ENCODE measurements at places on chromosomes 7 and 10. TPM values are rescaled to one million over a fixed set of nuclear protein-coding genes. Genes with fewer than 3 reads are reported as not detected.

- DNase-seq: no peak
- no peaks in the 10 kb centered on the region for H3K27me3 ChIP-seq
- H3K27ac ChIP-seq: no peak overlapping the region
- no peak overlapping the region for H3K4me3 ChIP-seq
These were observed 303.9 kb upstream of the KCND2 start for GRCh38 chr7:119969054-119969453.

GRCh38 chr10:11006428-11006825 lies 11.2 kb upstream of the CELF2 start:
- no peaks in the 10 kb centered on the region for H3K36me3 ChIP-seq
- H3K4me1 ChIP-seq: peaks cover 19% of the 10 kb centered on the region
- H3K27ac ChIP-seq: no peak overlapping the region
- H3K4me3 ChIP-seq: peak overlapping the region; percentile 10
- no peaks in the 10 kb centered on the region for H3K27me3 ChIP-seq

DNA sequence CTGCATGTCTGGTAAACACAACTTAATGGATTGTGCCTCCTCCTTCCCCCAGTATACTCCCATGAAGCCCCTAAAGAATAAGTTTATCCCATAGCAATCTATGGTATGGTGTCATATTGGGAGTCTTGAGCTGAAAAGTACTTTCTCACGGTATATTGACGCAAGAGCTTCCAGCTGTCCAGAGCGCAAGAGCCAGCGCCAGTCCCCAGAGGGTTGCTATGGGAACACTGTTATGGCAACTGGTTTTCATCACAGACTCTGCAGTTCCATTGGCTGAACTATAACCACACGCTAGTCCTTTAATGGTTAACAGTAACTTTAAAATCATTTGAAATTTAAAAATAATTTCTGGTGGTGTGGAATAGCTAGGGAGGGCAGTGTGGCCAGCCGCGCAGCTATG lies 46.9 kb downstream of the PRPF18 start:
- H3K27me3 ChIP-seq: no peaks in the 10 kb centered on the region
- DNase-seq: peak; percentile 92
- peaks cover 24% of the 10 kb centered on the region for H3K4me1 ChIP-seq
- H3K4me3 ChIP-seq: no peak overlapping the region
- H3K27ac ChIP-seq: peak overlapping the region; percentile 76
- peaks cover 4% of the 10 kb centered on the region for H3K36me3 ChIP-seq

GRCh38 chr7:151152643-151153513 lies 14.6 kb downstream of the GBX1 start:
- DNase-seq: no peak
- H3K4me1 ChIP-seq: no peaks in the 10 kb centered on the region
- no peak overlapping the region for H3K4me3 ChIP-seq
- peaks cover 59% of the 10 kb centered on the region for H3K27me3 ChIP-seq

- no peaks in the 10 kb centered on the region for H3K27me3 ChIP-seq
These were observed 1126.4 kb upstream of the GHITM start for GRCh38 chr10:83012866-83013265.

- no peak overlapping the region for H3K27ac ChIP-seq
- no peak for DNase-seq
- no peaks in the 10 kb centered on the region for H3K27me3 ChIP-seq
- no peaks in the 10 kb centered on the region for H3K36me3 ChIP-seq
These were observed 145.1 kb downstream of the ADRA2A start for GRCh38 chr10:111221682-111222480.

GRCh38 chr7:70590126-70590854 lies 541.7 kb upstream of the GALNT17 start:
- no peak for DNase-seq
- H3K27me3 ChIP-seq: no peaks in the 10 kb centered on the region
- H3K4me3 ChIP-seq: no peak overlapping the region
- H3K4me1 ChIP-seq: peaks cover 2% of the 10 kb centered on the region

DNA sequence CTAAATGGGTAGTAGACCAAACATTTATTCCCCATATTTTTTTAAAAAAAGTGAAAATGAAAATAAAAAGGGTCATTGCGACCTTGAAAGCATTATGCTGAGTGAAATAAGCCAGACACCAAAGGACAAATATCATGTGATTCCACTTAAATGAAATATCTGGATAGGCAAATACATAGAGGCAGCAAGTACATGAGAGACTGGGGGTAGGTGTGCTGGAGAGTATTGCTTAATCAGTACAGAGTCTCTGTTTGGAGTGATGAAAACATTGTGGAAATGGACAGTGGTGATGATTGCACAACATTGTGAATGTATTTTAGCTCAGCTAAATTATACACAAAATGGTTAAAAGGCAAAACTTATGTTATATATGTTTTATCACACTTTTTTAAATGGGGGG lies 169.4 kb downstream of the AKR1D1 start:
- H3K4me3 ChIP-seq: no peak overlapping the region
- H3K36me3 ChIP-seq: no peaks in the 10 kb centered on the region
- no peak for DNase-seq
- no peak overlapping the region for H3K27ac ChIP-seq
- H3K27me3 ChIP-seq: no peaks in the 10 kb centered on the region

DNA sequence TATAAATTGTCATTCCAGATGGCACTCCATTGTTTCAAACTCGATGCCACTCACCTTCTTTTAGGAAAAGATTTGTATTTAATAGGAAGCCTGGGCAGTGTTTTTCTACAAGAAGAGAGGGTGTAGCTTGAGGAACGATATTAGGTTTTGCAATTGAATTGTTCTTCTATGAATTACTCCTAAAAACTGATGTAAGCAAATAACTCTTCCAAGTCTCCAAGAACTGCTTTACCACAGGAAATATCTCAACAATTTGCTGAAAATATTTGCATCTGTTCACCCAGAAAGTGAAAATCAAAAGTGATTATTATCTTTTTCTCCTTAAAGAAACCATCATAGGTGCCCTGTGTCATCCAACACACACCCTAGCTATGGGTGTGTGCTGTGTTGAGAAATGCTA lies 261.3 kb upstream of the MEOX2 start:
- H3K27me3 ChIP-seq: no peaks in the 10 kb centered on the region
- H3K27ac ChIP-seq: no peak overlapping the region
- no peak overlapping the region for H3K4me3 ChIP-seq
- H3K4me1 ChIP-seq: no peaks in the 10 kb centered on the region

DNA sequence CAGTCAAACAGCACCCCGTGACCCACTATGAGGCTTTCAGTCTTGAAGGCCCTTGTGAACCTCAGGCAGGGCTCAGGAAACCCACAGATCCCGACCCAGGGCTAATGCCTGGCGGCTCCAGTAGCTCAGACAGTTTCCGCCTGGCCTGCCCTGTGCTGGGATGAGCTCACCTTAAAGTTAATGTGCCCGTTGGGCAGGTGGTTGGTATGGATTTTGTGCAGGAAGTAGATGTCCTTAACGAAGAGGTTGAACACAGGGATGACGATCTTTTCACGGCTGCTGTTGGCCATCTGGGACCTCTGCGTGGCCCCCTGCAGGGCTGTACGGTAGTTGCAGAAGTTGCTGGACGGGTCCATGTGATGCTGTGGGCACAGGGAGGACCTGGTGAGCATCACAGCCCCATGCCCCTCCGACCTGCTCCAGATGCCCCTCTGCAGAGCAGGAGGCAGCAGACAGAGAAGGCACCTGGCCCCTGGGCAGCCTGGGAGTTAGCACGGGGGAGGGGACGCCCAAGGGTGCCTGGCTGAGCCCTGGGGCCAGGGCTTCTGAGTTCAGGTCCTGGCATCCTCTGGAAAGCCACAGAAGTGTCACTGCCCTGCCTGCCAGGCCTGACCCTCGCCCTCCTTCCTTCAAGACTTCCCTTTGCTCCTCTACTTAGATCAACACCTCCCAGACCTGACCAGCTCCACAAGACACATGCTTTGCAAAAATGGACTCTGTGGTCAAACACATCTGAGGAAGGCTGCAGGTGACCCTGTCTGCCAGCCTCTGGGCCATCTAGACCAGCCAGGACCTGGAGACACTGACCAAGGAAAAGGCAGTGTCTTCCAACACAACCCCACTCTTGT lies 59.8 kb downstream of the CSGALNACT2 start:
- peak; percentile 40 for DNase-seq
- no peaks in the 10 kb centered on the region for H3K36me3 ChIP-seq
- no peaks in the 10 kb centered on the region for H3K27me3 ChIP-seq
- no peak overlapping the region for H3K27ac ChIP-seq
- no peak overlapping the region for H3K4me3 ChIP-seq

DNA sequence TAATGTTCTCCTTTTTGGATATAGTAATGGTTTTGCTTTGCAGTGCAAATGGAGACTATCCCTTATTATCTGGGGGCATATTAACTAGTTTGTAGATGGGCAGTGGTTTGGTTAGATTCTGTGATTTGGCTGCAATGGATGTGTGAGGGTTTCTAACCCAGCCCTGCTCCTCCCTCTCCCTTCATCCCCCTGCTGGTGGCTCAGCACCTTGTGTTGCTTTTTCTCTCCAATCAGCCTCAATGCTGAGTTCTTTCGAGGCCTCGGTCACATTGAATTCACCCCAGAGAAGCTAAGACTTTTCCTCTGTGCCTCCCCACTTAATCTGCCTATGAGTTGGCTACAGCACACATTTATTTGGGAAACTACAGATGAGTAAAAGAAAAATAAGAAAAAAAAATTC lies 120.0 kb downstream of the MALRD1 start:
- H3K4me3 ChIP-seq: no peak overlapping the region
- no peak for DNase-seq
- no peak overlapping the region for H3K27ac ChIP-seq
- no peaks in the 10 kb centered on the region for H3K27me3 ChIP-seq
- H3K36me3 ChIP-seq: no peaks in the 10 kb centered on the region
- no peaks in the 10 kb centered on the region for H3K4me1 ChIP-seq

DNA sequence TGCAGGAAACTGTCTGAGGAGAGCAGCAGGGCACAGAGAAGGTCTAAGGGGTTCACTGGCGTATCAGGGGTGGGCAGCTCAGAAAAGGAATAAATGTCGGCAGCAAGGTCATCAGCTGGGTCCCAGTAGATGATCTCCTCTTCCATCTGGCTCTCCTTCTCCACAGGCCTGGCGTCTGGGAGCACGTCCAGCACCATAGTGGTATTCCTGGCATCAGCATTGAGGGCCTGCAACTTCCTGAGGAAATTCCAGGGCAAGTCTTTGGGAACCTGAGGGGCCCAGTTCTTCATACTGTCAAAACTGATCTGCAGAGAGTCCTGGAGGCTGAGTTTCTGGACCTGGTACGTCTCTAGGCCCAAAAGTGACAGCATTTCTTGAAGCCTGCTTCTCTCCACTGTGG lies 9.6 kb upstream of the MRPS24 start:
- H3K4me3 ChIP-seq: no peak overlapping the region
- H3K36me3 ChIP-seq: peaks cover 14% of the 10 kb centered on the region
- no peaks in the 10 kb centered on the region for H3K4me1 ChIP-seq
- peak overlapping the region; percentile 14 for H3K27ac ChIP-seq
- no peaks in the 10 kb centered on the region for H3K27me3 ChIP-seq

GRCh38 chr10:44807451-44807850 lies 103.7 kb upstream of the TMEM72 start:
- H3K4me3 ChIP-seq: no peak overlapping the region
- no peaks in the 10 kb centered on the region for H3K4me1 ChIP-seq
- DNase-seq: no peak

DNA sequence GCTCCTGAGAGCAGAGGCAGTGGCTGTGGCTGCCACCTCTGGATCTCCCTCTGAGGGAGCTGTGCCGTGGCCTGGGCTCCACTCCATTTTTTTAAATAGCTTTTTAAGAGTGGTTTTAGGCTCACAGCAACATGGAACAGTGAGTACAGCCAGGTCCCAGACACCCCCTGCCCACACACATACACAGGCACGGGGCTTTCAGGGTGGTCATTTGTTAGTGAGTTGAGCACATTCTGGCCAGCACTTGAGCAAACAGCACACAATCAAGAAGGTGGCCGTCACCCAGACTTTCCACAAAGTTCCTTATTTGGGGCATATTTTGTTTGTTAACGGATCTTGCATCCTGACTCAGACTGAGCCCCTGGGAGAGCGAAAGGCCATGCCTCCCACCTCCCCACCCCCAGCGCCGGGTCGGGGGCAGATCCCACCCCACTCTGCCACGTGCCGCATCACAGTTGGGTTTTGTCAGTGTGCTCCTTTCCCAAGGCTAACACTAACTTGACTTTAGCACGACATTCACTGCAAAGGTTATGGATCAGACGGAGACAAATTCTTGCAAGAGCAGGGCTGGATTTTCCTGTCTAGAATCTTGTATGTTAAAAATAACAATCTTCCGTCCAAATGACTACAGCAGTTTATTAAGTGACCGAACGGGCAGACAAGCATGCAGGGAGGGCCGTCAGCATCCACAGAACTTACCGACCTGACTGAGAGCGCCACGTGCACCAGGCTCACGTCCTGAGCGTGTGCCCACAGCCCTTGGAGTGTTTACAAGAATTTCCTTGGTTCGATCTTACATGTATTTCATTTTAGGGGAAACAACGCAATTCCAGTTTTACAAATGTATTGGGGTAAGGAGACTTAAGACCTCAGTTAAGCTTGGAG lies 156.5 kb upstream of the NPS start:
- no peak for DNase-seq
- H3K4me3 ChIP-seq: no peak overlapping the region
- no peaks in the 10 kb centered on the region for H3K36me3 ChIP-seq
- no peaks in the 10 kb centered on the region for H3K27me3 ChIP-seq
- H3K27ac ChIP-seq: no peak overlapping the region
- no peaks in the 10 kb centered on the region for H3K4me1 ChIP-seq

- peaks cover 18% of the 10 kb centered on the region for H3K4me1 ChIP-seq
- H3K4me3 ChIP-seq: no peak overlapping the region
- H3K27ac ChIP-seq: peak overlapping the region; percentile 59
- H3K36me3 ChIP-seq: no peaks in the 10 kb centered on the region
- no peaks in the 10 kb centered on the region for H3K27me3 ChIP-seq
These were observed 92.2 kb upstream of the EFCAB10 start for GRCh38 chr7:105673367-105674084.

- peak overlapping the region; percentile 29 for H3K27ac ChIP-seq
- no peaks in the 10 kb centered on the region for H3K27me3 ChIP-seq
- no peak for DNase-seq
- H3K4me1 ChIP-seq: no peaks in the 10 kb centered on the region
These were observed 566.1 kb upstream of the NRP1 start for GRCh38 chr10:33900596-33900995.

- no peak overlapping the region for H3K4me3 ChIP-seq
- H3K27me3 ChIP-seq: no peaks in the 10 kb centered on the region
- DNase-seq: peak; percentile 38
- no peaks in the 10 kb centered on the region for H3K4me1 ChIP-seq
- no peaks in the 10 kb centered on the region for H3K36me3 ChIP-seq
These were observed 128.3 kb downstream of the PTPN20 start for GRCh38 chr10:47039562-47039913.

- H3K4me3 ChIP-seq: no peak overlapping the region
- no peak overlapping the region for H3K27ac ChIP-seq
- peaks cover 6% of the 10 kb centered on the region for H3K4me1 ChIP-seq
- peak; percentile 50 for DNase-seq
- H3K36me3 ChIP-seq: no peaks in the 10 kb centered on the region
- no peaks in the 10 kb centered on the region for H3K27me3 ChIP-seq
These were observed 92.3 kb downstream of the DNAJB6 start for GRCh38 chr7:157429001-157429679.

CPXM2 gene
- 0.69 TPM for polyA plus RNA-seq

MYO3A gene
- not detected for polyA plus RNA-seq

CFAP43 gene
- not detected for polyA plus RNA-seq

ADCK2 gene
- polyA plus RNA-seq: 24.0 TPM

MINDY4 gene
- 1.2 TPM for polyA plus RNA-seq

FGFR2 gene
- polyA plus RNA-seq: 20.4 TPM

TMEM176A gene
- polyA plus RNA-seq: 150 TPM

ZNF853 gene
- 1.8 TPM for polyA plus RNA-seq

DGKB gene
- not detected for polyA plus RNA-seq

METTL27 gene
- polyA plus RNA-seq: 2.1 TPM

IFIT1B gene
- polyA plus RNA-seq: not detected

LIPK gene
- not detected for polyA plus RNA-seq

All from sigmoid colon (tissue), 7 donors.